ENCODE measurements at places on chromosomes 3 and 15.
A peak's percentile ranks its signal among the peaks of the same experiment; 100 is the strongest.

DNA sequence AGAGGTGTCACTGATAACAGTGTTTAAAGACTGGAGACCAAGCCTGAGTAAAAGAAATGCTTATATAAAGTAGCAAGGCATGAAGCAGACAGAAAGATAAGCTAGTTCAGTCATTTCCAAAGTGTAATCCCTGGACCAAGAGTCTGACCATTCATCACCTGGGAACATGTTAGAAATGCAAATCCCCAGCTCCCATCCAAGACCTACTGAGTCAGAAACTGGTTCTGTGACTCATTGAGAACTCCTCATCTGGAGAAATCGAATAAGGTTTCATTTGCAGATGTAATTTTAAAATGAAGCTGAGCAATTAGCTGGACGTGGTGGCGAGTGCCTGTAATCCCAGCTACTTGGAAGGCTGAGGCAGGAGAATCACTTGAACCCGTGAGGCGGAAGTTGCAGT, 473.9 kb upstream of the UBE2E2 start:
- DNase-seq = no peak

GRCh38 chr3:73848173-73848906, 223.6 kb upstream of the PDZRN3 start:
- DNase-seq = peak; percentile 7

DNA sequence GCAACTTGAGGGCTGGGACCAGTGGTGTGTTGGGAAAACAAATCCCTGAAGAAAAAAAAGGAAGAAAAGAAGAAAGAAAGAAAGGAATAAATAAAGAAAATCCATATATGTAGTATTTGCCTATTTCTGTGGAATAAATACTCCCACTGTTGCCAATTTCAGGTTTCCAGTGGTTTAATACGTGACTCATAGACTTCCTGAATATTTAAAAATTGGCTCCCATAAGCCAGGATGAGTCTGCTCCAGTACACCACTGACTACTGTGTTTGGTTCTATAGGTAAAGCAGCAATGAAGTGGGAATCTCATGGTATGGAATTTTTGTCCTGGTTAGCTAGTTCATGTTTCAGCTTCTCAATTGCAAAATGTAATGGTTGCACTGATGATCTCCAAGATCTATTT, 31.6 kb downstream of the PYDC2 start:
- DNase-seq = no peak

GRCh38 chr15:33234020-33234461, 39.5 kb upstream of the FMN1 start:
- DNase-seq = peak; percentile 28

DNA sequence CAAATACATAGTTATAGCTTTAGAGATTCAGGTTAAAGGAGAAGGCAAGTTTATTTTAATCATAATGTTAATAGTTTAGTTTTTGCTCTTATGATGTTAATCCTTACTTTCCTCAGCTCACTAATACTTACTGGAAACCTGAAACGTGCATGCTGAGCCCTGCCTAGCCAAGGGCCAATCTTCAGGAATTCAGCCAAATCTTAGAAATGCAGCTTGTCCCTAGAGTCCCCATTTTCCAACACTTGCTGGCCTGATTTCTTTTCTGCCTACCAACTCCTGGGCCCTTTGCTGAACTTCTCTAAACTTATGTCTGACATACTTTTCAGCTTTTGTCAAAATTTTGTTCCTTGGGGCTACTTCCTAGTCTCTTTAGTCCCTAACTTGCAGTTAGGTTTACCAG, 22.8 kb downstream of the BCHE start:
- no peak for DNase-seq

GRCh38 chr3:53616971-53617892, 122.8 kb downstream of the CACNA1D start:
- no peak for DNase-seq

GRCh38 chr3:186209810-186210752, 101.2 kb upstream of the ETV5 start:
- peak; percentile 22 for DNase-seq

GRCh38 chr3:132536442-132537153, 60.5 kb upstream of the ACKR4 start:
- no peak for DNase-seq

- peak; percentile 6 for DNase-seq
These were observed 65.9 kb downstream of the CACNA2D3 start for GRCh38 chr3:54188176-54188791.

DNA sequence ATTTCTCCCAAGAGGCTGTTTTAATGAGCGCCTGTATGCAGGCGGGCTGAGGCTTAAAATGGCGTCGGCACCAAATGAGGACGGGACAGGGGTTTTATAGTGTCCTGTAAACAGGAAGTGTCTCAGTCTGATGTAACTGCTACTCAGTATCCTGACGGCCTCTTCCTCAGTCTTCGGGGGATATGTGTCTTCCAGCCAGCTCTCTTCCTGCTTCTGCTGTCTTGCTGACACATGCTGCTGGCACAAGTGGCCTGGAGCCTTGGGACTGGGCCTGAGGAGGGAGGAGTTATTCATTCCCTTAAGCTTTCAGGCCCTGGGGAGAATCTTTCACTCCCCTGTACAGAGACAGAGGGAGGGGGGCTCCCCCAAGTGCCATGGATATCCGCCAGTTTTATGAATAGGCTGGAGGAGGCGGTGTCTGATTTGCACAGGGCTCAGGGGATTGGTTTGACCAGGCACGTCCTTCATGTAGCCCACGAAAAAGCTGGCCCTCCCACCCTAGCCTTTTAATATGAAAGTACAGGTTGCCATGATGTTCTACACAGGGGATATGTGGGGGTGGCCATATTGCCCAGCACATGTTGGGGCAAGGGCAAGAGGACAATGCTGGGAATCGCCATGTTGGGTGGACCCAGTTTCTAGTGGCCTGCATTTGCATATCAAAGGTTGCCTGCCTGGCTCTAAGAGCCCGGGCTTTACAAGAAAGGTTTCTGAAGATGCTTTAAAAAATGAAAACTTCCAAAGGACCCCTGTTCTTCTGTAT, 19.9 kb downstream of the NDUFB4 start:
- DNase-seq = no peak

DNA sequence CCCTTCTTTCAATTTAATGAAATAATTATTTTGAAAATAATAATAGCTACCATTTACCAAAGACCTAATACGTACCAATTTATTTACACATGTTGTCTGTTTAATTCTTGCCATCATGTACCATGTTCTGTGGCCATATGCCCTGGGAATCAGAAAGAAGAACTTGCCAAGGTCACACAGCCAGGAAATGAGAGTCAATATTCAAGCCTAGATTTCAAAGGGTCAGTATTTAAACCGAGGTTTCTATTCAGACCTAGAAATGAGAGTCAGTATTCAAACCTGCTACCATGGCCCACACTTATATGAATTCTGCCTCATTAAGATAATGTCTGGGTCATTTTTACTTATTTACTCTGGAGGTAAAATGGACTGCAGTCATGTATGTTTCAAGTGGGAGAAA, 103.6 kb upstream of the TBL1XR1 start:
- DNase-seq = no peak

DNA sequence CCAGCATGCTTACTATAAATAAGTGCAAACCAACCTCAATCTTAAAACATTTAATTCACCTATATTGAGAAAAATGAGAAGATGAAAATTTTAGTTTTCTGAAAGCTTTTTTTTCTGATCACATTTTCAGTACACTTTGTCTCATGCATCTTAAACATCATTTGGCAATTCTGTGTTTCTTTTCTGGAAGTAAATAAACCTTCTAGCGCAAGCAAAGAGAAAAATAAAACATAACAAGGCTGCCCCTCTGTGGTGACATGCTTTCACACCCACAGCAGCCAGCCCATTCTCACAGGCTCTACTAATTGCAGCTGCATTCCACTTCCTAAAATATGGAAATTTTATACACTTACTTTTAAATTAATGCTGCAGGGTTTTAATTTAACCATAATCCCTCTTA, 90.1 kb downstream of the NEK10 start:
- peak; percentile 51 for DNase-seq

DNA sequence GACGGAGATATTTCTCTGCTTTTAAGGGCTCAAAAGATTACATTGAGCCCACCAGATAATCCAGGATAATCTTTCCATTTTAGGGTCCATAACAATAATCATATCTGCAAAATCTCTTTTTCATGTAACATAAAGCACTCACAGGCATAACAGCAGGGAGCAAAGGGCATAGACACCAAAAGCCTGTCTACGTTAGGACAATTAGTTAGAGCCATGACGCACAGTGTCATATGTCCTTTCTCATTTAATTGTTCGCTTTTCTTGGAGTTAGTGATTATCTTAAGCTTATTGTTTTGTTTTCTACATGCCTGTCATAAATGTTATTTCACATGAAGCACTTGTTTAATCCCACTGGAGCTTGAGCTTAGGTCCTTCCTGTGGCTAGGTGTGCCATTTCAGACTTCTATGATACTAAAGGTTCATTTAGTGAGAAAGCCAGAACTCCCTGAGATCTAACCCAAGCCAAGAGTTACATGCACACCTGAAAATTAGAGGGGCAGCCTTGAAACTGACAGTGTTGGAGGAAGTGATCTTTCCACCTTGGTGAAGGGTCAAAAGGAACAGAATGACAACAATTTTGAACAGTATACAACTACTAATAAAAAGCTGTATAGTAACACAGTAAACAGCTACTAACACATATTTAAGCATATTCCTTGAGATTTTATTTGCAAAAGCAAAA, 11.7 kb upstream of the HHATL start:
- no peak for DNase-seq

DNA sequence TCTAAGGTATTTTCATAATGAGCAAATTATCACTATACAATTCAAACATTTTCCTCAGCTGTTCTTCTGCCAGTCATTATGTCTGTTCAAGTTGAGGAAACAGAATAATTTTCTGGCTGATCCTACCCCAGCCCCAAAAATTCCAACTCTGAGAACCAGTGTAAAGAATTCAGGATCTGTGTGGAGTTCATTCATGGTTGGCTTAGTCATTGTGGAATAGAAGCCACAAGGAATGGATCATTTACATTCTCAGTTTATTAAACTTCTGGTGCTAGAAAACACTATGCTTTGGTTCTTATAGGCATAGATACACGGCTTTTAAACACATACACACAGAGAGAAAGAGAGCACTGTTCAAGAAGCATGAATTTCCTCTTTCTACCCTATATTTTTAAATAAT, 134.6 kb downstream of the CMSS1 start:
- DNase-seq = no peak

DNA sequence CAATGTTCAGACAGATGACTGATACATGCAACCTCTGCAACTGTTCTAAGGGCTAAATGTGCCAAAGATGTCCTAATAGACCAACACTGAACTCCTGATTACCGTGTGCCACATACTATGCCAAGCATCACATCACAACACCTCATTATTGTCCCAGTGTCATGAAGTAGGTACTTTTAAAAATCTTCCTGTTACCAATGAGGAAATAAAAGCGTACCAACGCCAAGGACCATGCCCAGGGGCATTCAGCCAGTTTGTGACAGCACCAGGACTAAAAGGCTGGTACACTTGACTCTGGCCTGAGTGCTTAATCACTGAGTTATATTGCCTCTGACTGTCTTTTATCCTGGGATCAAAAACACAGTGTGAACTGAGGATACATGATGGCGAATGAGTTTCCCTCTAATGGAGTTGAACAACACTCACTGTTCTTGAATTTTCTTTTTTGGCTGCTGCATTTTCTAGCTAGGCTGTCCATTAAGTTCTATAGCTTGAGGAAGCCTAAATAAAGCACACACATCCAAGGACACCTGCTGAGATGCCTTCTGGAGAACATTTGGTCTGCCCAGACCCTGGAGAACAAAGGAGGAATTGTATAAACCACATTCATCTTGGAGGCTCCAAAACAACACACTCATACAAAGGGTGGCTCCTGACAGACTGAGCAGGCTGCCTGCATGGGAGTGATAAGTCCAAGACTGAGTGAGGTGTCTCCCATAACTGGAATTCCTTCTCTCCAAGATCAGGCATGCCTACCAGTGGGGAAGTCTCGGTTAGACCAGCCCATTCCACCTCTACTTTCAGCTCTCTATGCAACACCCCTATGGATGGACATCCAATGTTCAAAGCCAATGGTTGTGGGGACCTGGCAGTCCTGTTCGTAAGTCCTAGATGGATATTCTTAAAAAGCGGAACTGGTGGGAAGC, 126.7 kb upstream of the PRICKLE2 start:
- peak; percentile 62 for DNase-seq

DNA sequence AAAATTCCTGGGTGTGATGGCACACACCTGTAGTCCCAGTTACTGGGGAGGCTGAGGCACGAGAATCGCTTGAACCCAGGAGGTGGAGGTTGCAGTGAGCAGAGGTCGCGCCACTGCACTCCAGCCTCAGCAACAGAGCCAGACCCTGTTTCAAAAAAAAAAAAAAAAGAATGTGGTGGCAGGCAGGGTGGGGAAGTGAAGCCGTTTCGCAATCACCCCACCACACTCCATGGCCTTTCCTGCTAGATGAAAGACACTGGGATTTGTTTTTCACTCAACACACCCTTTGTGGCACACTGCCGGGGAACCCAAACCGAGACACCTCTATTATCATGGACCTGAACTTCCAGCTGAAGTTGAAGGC, 172.4 kb upstream of the IQSEC1 start:
- DNase-seq = no peak

- DNase-seq = no peak
These were observed 67.9 kb downstream of the IGSF11 start for GRCh38 chr3:118966700-118967099.

GRCh38 chr3:188455748-188456147, 301.8 kb downstream of the LPP start:
- no peak for DNase-seq

DNA sequence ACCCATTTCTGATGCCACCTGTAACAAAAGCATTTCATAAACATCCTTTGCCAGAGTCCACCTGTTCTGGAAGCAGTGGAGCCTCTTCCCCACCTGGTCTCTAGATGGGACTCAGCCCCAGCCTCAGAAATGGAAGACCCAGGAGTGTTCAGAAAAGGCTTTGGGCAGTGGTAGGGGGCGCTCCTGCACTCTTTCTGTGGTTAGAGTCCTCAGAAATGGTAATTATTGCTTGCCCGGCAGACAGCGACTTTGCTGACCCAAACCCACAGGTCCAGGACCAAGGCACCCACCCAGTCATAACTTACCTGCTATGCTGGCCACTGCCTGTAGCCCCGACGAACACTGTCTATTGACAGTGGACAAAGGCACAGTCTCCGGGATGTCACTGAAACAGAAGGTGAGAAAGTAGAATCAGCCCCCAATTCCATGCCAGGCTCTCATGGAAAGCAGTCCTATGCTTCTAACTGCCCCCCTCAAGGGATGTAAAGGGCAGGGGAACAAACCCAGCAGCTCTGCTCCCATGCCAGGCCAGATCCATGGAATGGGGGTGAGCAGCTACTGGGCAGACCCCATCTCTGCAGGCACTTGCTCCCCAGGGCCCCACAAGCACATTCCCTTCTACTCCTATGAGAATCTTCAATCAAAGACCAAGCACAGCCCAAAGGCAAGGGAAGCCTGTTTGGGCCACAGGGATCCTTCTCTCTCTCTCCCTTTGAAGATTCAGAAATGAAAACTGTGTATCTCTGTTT, 5.1 kb downstream of the ACAA1 start:
- peak; percentile 46 for DNase-seq
